ENCODE measurements at places on chromosomes 13 and 19.

DNA sequence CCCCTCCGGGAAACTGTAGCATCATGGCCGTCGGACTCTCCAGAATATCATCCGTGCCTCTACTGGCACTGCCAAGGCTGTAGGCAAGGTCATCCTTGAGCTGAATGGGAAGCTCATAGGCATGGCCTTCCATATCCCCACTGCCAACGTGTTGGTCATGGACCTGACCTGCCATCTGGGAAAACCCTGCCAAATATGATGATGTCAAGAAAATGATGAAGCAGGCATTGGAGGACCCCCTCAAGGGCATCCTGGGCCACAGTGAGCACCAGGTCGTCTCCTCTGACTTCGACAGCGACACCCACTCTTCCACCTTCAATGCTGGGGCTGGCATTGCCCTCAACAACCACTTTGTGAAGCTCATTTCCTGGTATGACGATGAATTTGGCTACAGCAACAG, 41.9 kb upstream of the CALM3 start:
- no peak for DNase-seq

- DNase-seq, result no peak
These were observed 3.2 kb upstream of the PRR36 start for GRCh38 chr19:7877249-7877836.

GRCh38 chr13:79281339-79281747, 124.7 kb downstream of the RBM26 start:
- peak; percentile 52 for DNase-seq

- no peak for DNase-seq
These were observed 155.1 kb downstream of the DCLK1 start for GRCh38 chr13:35976126-35976525.

DNA sequence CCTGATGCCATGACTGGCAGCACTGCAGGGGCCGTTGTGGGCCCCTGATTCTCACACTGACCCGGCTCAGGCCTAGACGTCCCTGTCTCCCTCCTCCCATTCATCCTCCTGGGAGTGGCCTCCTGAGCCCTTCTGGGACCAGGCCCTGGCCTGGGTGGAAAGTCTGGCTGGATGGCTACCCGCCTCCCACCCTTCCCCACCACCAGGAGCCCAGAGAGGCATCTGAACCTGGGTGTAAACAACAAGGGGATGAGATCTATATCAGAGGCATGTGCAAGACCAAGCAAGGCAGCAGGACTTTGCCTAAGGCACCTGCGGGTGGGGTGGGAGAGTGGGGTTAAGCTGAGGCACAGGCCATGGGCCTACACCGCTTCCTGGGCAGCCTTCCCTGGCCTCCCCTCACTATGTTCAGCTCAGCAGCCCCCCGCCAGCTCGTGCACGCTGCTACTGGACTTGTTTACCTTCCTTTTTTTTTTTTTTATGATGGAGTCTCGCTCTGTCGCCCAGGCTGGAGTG, 22.0 kb upstream of the ASPDH start:
- no peak for DNase-seq

GRCh38 chr19:7246601-7247000, 47.6 kb downstream of the INSR start:
- no peak for DNase-seq
